ENCODE measurements at places on chromosomes 5 and 9. TPM values are rescaled to one million over a fixed set of nuclear protein-coding genes. Genes with fewer than 3 reads are reported as not detected.

IFNB1 gene
- not detected for total RNA-seq

FBP2 gene
- total RNA-seq: not detected

PLAC8L1 gene
- 1.3 TPM for total RNA-seq

- ATAC-seq: no peak
Observed at GRCh38 chr5:36982146-36982545, 105.6 kb downstream of the NIPBL start.

DNA sequence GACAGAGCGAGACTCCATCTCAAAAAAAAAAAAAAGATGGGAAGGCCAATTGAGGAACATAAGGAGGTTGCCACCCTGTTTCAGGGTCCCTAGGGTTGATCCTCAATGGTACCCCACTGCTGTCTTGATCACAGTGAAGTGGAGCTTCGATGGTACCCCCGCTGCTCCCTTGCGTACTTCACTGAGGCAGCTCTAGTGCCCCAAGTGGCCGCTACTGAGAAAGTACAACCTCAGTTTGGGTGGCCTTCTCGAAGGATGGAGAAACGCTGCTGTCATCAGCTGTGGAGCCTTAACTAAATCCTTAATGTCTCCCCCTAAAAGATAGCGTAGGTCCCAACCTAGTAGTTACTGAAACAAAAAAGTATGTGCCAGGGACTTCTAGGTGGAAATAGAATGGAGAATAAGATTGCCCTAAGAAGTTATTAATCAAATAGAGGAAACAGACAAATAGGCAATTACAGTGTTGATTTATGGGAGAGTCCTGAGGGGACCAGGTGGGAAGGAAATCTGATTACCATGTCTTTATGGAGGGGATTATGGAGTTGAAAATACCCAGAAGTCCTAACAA is 6.3 kb downstream of the TESK1 start:
- peak; percentile 42 for ATAC-seq

DNA sequence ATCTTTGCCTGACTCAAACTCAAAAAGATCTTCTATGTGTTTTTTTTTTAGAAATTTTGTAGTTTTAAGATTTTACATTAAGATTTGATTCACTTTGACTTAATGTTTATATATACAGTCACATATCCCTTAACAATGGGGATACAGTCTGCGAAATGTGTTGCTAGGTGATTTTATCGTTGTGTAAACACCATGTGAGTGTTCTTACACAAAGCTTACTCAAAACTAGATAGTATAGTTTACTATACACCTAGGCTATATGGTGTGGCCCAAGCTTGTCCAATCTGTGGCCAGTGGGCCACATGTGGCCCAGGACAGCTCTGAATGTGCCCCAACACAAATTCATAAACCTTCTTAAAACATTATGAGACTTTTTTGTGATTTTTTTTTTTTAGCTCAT is 131.9 kb downstream of the CWC27 start:
- ATAC-seq: no peak

DNA sequence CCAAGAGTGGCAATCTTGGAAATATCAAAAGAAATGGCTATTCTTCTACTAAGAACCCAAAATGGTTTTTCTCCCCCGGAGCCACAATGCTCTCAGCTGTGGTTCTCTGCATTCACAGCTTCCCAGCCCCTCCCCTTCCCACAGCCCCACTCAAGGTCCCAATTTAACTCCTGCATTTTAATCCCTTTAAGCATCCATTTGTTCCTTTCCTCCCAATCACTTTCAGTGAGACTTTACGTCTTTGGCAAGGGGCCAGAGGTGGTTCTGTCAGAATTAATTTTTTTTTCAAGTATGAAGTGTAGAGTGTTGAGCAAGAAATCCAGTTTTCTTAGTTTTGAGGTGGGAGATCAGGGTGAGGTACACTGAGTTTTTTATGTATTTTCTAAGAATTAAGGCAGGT is 256.9 kb downstream of the GLIS3 start:
- ATAC-seq: no peak

- ATAC-seq: no peak
Observed at GRCh38 chr5:1795931-1796330, 3.7 kb downstream of the MRPL36 start.
